Tracheal epithelial cell (primary cell): ENCODE measurements at places on chromosomes 6 and 20. TPM values are rescaled to one million over a fixed set of nuclear protein-coding genes. Genes with fewer than 3 reads are reported as not detected.

Gene TFAP2D
- total RNA-seq = not detected in 2 replicates

Gene PGC
- total RNA-seq = not detected in 2 replicates

Gene TMX4
- total RNA-seq = 8.2 and 11.5 TPM in 2 replicates

Gene REM1
- total RNA-seq = not detected in 2 replicates

Gene SMLR1
- not detected in 2 replicates for total RNA-seq

Gene HLA-DRB5
- total RNA-seq = under 0.01 TPM in 1 of 2 replicates, not detected in the other

Gene FILIP1
- under 0.01 TPM in 2 replicates for total RNA-seq

Gene BCAS1
- not detected in 2 replicates for total RNA-seq

Gene CST7
- total RNA-seq = not detected in 2 replicates

Gene RUNX2
- total RNA-seq = 1.7 and 1.9 TPM in 2 replicates

Gene ARMC2
- 0.21 and 0.72 TPM in 2 replicates for total RNA-seq

Gene C20orf144
- 0.24 TPM in 1 of 2 replicates, not detected in the other for total RNA-seq

Gene COL9A1
- under 0.01 TPM in 1 of 2 replicates, not detected in the other for total RNA-seq

Gene OR2H2
- total RNA-seq = 0.24 TPM in 1 of 2 replicates, not detected in the other

Gene APOBEC2
- not detected in 2 replicates for total RNA-seq

Gene MRPS10
- total RNA-seq = 50.8 and 61.8 TPM in 2 replicates

Gene ADAM33
- not detected in 2 replicates for total RNA-seq

Gene COX4I2
- not detected in 2 replicates for total RNA-seq

Gene SEMG1
- not detected in 2 replicates for total RNA-seq

Gene PSORS1C1
- 0.43 and 1.7 TPM in 2 replicates for total RNA-seq
